ENCODE measurements at places on chromosomes 16 and 17.
A peak's percentile ranks its signal among the peaks of the same experiment; 100 is the strongest.

DNA sequence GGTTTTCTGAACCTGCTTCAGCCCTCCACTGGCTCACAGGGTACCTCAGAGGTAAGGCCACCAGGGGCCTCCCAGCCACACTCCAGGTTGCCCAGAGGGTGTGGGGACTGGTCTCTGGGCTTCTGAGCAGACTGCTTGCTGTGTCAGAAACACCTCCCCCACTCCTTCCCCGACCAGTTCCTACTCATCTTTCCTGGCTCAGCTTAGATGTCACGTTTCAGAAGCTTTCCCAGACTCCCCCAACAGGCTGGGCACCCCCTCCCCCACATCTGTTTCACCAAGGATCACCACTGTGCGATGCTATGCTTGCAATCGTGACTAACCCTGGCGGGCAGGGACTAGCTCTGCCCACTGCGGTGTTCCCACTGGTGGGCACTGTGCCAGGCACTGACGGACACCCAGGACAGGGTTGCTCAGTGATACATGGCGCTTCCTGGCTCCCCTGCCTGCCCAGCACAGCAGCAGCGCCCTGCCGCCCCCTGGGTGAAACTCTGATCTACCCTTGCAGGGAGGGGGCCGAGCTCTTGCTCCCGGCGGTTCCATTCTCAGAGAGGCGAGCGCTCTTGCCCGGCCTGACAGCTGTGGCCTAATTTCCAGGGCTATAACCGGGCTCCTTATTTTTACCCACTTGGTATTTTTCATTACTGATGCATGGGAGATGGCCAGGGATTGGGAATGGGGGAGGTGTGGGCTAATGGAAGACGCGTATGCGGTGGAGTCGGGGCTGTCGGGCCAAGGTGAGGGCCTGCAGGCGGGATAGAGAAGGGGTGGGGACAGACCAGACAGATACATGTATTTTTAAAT is 29.4 kb upstream of the MTSS2 start:
- DNase-seq = peak; percentile 99

- no peak for DNase-seq
Observed at GRCh38 chr17:29283496-29283895, 10.5 kb downstream of the NUFIP2 start.

DNA sequence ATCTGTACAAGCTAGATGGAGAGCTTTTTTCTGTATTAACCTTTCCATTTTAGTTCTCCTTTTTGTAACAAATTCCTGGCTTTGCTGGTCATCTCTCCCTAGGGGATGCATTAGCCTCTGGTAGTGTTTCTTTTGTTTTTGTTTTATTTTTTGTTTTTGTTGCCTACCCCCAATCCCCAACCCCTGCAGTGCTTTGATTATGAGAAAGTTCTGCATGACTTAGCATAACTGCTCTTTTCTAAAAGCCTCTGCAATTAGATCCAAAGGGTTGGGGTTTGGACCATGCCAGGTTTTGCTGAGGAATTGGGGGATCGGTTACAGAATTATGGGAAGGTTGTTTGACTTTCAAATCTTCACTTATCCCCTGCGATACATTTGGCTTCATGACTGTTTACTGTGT is 98.2 kb downstream of the ADAMTS18 start:
- DNase-seq = no peak

DNA sequence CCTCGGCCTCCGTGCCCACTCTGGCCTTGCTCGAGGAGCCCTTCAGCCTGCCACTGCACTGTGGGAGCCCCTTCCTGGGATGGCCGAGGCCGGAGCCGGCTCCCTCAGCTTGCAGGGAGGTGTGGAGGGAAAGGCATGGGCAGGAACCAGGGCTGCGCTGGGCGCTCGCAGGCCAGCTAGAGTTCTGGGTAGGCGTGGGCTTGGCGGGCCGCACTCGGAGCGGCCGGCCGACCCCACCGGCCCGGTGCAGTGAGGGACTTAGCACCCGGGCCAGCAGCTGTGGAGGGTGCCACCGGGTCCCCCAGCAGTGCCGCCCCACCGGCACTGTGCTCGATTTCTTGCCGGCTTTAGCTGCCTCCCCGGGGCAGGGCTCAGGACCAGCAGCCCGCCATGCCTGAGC is 101.0 kb upstream of the IRX5 start:
- no peak for DNase-seq

DNA sequence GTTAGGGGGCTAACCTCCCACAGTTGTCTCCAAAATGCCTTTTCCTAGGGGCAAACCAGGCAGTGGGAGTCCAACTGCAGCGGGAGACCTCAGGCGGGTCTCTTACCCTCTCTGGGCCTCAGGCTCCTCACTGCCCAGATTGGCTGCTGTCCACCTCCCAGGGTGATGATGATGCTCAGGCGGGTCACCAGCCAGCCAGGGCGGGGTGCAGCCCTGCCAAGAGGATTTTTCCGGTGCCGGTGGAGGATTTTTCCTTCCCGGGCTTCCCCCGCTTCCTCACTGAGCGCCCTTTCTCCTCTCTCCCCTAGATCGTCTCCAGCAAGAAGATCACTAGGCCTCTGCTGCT is 22.8 kb downstream of the CPNE2 start:
- no peak for DNase-seq

- DNase-seq = no peak
Observed at GRCh38 chr16:63703612-63704011, 1418.3 kb downstream of the CDH11 start.

GRCh38 chr16:66270333-66270927 is 96.1 kb upstream of the CDH5 start:
- peak; percentile 84 for DNase-seq

DNA sequence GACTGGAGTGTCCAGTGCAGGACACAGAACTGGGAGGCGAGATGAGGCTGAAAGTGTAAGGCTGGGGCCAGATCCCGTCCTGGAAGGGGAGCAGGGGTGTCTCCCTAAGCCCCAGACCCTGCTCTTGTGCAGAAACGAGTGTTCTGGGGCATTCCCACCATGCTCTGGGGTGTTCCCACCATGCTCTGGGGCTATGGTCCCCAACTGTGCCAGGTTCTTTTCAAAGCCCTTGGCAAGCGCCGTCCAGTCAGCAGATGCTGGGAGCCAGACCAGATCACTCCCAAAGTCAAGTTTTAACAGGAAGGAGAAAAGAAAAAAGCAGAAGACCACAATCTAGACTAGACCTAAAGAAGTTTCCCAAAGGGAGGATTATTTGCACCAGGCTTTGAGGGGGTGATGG is 2.5 kb downstream of the TAX1BP3 start:
- no peak for DNase-seq

GRCh38 chr16:15925631-15926030 is 23.8 kb upstream of the ABCC1 start:
- no peak for DNase-seq

DNA sequence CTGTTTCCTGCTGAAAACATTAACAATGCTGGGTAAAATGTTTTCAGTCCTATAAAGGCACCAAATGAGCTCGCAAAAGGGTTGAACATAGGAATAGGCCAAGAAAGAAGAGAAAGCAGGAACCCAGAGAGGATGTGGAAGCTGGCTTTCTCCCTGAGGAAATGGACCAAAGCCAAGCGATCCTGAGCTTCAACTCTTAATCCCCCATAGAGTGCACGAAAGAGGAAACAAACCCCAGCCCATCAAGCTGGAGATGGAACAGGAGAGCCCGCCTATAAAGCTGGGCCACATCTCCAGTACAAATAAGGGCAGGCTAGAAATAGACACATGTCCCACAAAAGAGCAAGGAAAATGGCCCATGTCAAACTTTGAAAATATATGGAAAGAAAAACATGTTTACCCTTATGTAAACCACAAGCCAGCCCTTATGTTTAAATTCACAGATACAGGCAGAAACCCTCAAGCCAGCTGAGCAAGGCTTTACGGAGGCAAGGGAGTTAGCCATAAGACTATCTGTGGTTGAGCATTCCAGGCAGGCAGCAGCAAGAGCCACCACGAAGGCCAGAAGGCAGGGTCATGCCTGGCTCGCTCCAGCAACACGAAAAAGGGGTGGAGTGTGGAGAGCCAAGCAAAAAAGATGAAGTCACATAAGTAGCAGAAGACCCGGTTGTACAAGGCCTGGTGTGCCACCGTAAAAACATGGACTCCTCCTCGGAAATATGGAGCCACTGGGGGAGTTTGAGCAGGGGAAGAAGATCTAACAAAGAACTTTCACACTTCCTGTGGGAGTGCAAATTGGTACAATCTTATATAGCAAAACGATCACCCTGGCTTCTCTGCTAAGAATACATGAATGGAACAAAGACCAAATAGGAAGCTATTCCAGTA is 27.8 kb downstream of the COPRS start:
- no peak for DNase-seq
